ENCODE measurements at places on chromosomes 6 and 20.

- no peak for DNase-seq
These were observed 78.4 kb downstream of the NOL4L start for GRCh38 chr20:32506721-32507120.

DNA sequence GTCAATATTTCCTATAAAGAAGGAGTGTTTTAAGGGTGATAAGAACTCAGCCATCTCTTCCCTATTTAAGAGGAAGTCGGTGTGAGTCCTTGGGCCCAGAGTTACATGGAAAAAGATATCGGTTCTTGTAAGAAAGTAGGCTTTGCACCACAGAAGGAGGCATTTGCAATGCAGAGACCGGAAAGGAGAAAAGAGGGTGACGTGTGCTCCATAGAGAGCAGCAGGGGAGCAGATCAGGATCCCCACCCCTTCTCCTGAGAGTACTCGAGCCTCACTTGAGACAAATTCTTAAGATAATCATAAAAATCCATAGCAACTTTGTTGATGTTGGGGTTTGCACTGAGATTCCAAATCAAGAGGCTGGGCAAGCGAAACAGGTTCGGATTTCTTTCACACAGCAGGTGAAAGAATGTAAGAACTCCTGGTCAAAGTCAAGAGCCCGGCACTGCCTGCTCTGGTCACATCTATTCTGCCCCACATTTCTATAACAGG lies 27.8 kb downstream of the FOXA2 start:
- no peak for DNase-seq

DNA sequence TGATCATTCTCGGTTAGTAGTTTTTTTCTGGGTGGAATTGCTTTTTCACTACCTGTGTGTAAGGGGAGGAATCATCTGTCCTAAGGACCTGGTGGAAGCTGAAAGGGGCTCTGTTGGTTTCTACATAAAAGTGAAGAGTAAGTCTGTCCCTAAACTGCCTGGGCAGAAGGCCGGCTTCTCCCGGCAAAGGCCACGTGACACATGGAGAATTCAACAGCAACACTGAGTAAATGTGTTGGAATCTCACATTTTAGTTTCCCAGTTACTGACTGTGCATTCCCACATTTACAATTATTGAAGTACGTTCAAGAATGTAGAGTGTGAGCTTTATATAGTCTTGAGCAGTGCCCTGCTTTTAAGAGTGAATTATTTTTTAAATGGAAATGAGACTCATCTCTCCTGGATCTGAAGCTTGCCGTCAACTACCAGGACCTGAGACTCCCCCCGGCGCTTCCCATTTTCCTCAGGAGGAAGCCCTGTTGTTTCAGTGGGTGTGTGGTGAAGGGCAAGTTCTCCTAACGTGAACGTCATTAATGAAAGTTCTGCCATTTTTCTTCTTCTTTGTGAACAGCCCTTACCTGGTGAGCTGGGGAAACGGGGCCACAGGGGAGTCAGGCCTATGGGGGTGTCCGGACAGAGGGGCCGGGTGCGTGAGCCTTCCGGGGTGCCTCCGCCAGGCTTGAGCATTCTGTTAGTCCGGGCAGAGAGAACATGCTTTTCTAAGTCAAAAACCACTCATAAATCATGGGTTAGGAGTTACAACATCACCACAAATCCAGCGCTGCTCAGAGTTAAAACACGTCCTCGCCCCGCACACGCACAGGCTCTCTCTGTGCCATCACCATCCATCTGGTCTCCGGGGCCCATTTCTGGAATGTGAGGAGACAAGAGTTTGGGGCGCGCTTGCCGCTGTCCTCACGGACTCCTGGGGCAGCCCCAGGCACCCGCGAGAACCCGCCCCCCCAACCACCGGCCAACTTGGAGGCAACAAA lies 56.6 kb upstream of the SMOC2 start:
- DNase-seq, result no peak

- DNase-seq, result no peak
These were observed 17.7 kb downstream of the HCK start for GRCh38 chr20:32069711-32070110.

DNA sequence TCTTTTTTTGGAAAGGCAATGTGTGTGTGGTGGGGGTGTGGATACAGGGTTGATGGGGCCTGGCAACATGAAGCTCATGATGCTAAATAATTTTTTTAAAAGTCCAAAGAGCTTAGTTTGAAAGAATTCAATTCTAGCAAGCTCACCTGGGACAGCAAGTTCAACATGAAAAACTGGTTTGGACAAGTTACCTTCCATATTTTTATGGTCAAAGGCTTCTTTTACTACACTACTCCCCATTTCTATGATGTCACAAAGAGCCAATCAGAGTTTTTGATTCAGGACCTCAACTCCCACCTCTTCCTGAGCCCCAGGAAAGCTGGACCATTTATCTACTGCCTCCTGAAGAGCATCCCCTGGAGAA lies 66.1 kb upstream of the CTNNBL1 start:
- no peak for DNase-seq

GRCh38 chr6:118867181-118867580 lies 26.8 kb upstream of the ASF1A start:
- no peak for DNase-seq

GRCh38 chr20:21251278-21251677 lies 51.9 kb upstream of the XRN2 start:
- no peak for DNase-seq

- no peak for DNase-seq
These were observed 13.2 kb upstream of the RSPH3 start for GRCh38 chr6:159013229-159013628.

GRCh38 chr20:33584976-33585375 lies 77.2 kb upstream of the C20orf144 start:
- DNase-seq, result no peak

DNA sequence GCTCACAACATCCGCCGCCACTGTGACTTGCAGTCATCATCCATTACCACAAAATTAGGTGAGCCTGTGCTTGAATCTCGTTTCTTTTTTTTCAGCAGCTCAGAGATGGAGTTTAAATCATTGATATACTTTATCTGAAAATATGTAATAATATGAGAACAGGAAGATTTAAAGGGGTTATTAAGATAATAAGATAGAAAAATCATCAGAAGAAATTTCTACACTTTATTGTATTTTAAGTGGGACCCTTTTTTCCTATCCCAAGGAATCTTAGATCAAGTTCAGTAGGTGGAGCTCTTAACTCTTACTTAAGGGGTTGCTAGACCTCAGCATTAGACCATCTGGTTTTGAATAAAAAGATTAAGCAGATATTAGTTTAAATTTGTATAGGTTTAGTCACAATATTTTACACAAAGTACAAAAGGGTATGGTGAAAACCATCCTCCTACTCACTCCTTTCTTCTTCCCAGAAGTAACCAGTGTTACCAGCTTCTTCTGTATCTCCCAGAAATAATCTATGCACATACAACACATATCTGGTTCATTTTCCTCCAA lies 9.4 kb upstream of the NCOA7 start:
- DNase-seq, result no peak

DNA sequence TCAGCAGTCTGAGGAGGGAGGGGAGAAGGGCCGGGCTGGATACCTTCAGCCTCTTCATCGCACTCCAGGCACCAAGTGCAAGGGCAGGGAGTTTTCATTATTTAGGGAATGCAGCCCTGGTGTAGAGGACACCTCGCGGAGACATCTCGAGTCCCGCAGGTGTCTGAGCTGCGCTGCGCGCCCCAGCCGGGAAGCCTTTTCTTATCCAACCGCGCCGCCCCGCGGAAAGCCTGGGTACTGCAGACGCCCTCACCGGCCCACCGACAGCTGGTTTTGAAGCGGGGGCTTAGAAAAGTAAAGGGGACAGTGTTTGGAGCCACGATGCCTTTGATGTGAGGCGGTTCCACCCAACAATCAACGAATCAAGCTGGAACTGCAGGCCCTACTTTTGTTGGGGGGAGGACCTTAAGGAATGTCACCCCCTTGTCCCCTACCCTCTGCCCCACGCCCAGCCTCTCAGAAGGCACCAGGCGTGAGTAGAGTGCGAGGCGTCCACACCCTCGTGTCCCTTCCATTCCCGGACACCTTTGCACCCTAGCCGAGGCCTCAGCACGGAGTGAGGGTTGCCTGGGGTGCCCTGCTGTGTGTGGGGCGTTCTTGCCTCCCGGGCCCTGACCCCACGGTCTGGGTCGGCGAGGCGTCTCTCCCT lies 8.6 kb downstream of the NKX2-2 start:
- DNase-seq, result peak; percentile 73

GRCh38 chr6:137676888-137677287 lies 182.7 kb upstream of the OLIG3 start:
- no peak for DNase-seq

- DNase-seq, result peak; percentile 87
These were observed 18.6 kb downstream of the ANKRD60 start for GRCh38 chr20:58209652-58210397.

DNA sequence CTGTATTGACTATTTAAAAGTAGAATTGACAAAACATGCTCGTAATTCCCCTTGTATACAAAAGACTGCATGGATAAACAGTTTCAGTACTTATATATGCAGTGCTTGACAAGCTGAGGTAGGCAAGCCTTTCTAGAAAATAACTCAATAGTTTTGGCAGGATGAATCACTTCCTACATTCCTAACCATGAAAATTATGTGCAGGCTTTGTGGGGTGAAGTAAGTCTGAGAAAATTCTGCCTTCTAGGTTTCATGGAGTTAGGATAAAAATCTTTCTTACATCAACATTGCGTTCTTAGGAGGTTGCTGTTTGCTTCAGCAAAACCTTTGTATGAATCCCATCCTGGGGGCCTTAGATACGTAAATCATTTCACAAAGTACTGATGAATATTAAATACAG lies 801.4 kb upstream of the EYS start:
- no peak for DNase-seq

- DNase-seq, result no peak
These were observed 90.6 kb upstream of the FRMD1 start for GRCh38 chr6:168169624-168170023.

DNA sequence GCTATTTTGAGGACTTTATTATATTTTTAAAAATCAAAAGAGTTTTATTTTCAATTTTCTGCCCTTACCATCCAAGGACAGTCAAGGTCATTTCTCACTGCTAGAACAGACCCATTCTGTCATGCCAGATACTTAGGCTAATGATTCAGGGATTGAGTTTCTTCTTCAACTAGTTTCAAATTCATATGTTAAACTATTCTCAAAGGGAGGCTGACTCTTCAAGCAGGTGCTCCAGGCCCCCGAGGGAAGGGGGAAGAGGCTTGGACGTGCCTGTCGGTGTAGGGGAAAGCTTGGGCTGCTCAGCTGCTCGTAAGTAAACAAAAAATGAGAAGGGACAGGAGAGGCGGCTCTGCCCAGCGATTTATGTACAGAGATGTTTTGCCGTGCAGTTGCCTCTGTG lies 69.4 kb upstream of the MYLIP start:
- DNase-seq, result no peak

DNA sequence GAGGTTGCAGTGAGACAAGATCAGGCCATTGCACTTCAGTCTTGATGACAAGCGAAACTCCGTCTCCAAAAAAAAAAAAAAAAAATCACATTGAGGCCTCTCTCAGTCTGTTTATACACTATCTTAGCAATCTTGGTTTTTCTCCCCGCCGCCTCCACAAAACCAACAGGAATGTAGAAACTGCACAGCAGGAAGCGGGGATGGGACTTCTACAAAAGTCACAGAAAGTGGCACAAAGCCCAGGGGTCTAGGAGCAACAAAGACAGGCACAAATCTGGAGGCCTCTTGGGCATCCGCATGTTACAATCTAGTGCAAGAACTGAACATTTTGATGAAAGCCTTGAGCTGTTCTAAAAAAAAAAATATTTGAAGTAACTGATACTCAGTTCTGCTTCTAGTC lies 48.6 kb downstream of the KDM1B start:
- DNase-seq, result no peak

- DNase-seq, result no peak
These were observed 8.7 kb downstream of the UBR2 start for GRCh38 chr6:42572523-42572922.

- DNase-seq, result no peak
These were observed 250.9 kb downstream of the ANKRD60 start for GRCh38 chr20:57977569-57977968.

- DNase-seq, result no peak
These were observed 211.0 kb downstream of the NFATC2 start for GRCh38 chr20:51331481-51331880.

- DNase-seq, result no peak
These were observed 62.1 kb upstream of the BHLHE23 start for GRCh38 chr20:63068711-63069367.

DNA sequence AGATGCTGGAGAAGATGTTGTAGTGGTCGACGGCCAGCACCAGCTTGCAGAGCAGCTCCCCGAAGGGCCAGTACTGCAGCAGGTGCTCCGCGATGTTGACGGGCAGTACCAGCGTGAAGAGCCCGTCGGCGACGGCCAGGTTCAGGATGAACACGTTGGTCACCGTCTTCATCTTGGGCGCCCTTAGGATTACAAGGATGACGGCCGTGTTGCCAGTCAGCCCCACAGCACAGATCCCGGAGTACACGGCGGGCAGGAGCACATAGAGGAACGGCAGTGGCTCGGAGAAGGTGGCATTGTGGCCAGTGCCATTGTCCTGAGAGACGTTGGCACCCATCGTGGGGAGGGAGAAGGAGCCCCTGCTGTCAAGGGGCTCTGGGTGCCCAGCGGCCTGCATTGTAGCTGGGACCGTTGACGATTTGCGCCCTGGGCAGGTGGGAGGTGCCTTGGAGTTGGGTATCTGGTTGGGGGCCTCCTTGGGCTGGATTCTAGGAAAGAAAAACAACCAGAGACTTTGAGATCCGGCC lies 867 bp downstream of the NPBWR2 start:
- no peak for DNase-seq

DNA sequence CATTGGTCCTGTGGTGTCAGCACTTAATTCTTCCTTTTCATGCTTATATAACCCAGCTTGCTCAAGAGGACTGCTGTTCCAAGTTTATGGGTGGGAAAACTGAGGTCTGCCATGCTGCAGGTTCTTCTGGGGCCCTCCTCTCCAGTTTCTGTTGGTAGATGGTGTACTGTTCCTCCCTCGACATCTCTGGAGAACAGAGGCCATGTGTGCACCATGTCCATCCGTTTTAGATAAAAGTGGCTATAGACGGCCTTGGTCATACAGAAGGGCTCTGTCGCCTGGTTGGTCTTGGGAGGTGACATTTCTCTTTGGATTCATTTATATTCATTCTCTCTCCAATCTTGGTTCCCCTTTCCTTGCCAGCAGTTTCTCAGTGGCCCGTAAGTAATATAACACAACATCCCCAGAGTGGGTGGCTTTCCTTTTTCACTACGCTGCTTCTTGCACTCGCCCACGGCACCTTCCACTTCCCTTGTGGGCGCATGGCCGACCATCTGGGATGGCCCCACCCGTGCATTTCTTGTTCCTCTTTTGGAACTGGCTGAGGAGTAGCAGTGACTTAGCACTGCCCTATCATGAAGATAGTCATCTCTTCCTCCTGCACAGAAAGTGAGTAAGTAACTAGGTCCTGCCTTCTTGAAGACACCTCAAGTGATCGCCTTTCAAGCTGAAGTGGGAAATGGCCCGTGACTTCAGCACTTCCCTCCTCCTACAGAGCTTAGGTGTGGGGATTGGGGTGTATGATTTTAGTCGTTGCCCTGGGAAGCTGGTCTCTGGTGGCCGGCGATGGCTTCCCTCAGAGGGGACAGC lies 94.2 kb downstream of the RREB1 start:
- no peak for DNase-seq

DNA sequence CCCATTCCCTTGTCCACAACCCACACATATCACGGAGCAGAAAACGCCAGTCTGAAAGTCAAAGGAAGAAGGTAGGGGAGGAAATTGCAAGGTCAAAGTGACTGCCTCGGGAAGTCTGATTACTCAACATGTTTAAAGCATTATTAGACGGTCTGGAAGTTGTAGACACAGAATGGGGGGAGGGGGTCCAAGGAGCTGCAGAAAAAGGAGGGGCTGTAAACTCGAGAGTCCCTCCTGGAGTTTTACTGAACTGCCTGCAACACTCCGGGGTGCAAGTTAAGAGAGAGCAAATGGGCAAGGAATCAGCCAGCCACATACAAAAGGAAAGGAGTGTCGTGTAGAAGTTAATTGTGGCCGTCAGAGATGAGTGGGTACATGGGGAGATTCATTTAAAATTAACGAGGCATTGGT lies 417.7 kb upstream of the JARID2 start:
- DNase-seq, result no peak
